ENCODE measurements at places on chromosomes 3 and 15. TPM values are rescaled to one million over a fixed set of nuclear protein-coding genes. Genes with fewer than 3 reads are reported as not detected.

Gene NAA80
- total RNA-seq = 107 TPM

- peaks cover 11% of the 10 kb centered on the region for H3K4me1 ChIP-seq
- no peaks in the 10 kb centered on the region for H3K36me3 ChIP-seq
- H3K4me3 ChIP-seq = no peak overlapping the region
- H3K27me3 ChIP-seq = no peaks in the 10 kb centered on the region
Measured at GRCh38 chr3:17972476-17972875, 230.0 kb upstream of the TBC1D5 start.

DNA sequence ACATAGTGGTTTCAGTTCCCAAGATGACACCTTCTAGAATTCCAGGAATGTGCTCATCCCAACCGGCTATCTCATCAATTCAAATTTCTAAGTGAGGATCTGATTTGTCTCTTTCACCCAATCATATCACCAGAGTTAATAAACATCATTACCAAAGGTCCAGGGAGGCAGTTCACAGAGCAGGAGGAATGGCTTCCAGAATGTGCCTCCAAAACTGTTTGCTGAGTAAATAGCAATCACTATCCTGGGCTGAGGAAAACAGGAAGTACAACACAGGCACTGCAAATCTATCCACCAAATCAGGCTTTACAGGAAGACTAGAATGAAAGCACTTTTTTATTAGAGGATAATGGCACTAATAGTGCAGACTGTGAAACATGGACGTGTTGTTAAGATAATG is 61.5 kb downstream of the OSBPL10 start:
- H3K27me3 ChIP-seq = no peaks in the 10 kb centered on the region
- no peak for DNase-seq
- peaks cover 21% of the 10 kb centered on the region for H3K4me1 ChIP-seq
- no peak overlapping the region for H3K27ac ChIP-seq
- no peak overlapping the region for H3K4me3 ChIP-seq
- no peaks in the 10 kb centered on the region for H3K36me3 ChIP-seq

DNA sequence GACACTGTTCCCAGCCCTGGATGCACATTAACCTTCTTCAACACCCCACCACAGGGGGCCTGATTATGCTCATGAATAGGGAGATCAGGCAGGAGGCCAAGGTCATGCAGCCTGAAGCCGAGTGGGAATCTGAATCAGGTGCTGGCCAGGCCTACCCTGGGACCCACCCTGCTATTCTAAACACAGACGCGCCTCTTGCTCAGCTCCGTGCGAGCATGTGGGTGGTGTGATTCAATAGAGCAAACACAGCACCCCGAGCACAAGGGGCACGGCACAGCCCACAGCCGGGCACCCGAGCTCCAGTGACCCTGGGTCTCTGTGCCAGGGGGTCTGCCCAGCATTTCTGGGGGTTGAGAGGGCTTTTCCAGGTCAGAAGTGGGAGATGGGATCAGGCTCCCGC is 24.6 kb upstream of the GRIP2 start:
- no peaks in the 10 kb centered on the region for H3K36me3 ChIP-seq
- H3K4me3 ChIP-seq = no peak overlapping the region
- H3K4me1 ChIP-seq = no peaks in the 10 kb centered on the region
- peak overlapping the region; percentile 55 for H3K27ac ChIP-seq
- peaks cover 3% of the 10 kb centered on the region for H3K27me3 ChIP-seq

GRCh38 chr3:71753701-71754609 is at the start of gene GPR27:
TSS of gene GPR27 (plus strand) at chr3:71753855. CDS start at chr3:71754050, 195 bp downstream.
- H3K4me3 ChIP-seq = peak within 1 kb of the TSS; percentile 59
- no peak within 1 kb of the TSS for H3K27ac ChIP-seq
- peak; percentile 78 for DNase-seq
- H3K36me3 ChIP-seq = no peaks in the 10 kb centered on the region

DNA sequence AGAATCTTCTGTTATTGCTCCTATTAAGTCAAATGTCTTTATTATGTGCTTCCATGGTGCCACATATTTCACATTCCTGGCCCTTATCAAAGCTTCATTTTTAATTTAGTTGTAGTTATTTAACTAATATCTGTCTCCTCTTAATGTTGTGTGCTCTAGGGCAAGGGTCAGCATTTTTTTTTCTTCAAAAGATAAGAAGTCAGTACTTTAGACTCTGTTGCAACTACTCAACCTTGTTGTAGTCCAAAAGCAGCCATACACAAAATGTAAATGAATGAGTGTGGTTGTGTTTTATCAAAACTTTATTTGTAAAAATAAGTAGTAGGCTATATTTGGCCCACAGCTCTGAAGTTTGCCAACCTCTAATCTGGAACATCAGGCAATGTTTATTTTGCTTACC is 394.7 kb upstream of the CBLB start:
- peak; percentile 23 for DNase-seq
- H3K36me3 ChIP-seq = no peaks in the 10 kb centered on the region
- no peak overlapping the region for H3K27ac ChIP-seq
- no peaks in the 10 kb centered on the region for H3K4me1 ChIP-seq
- no peaks in the 10 kb centered on the region for H3K27me3 ChIP-seq
- H3K4me3 ChIP-seq = no peak overlapping the region
